Endothelial cell (in vitro differentiated cells): ENCODE measurements at places on chromosomes 2 and 18.

DNA sequence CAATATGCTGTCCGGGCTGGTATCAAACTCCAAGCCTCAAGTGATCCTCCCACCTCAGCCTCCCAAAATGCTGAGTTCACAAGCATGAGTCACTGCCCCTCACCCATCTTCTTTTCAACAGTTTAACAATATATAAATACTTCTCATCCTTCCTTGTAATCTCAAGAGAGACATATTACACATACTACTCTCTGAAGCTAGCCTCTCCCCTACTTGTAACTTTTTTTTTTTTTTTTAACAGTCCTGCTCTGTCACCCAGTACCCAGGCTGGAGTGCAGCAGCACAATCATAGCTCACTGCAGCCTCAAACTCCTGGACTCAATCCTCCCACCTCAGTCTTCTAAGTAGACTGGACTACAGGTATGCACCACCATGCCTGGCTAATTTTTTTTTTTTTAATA is 5.7 kb downstream of the GFPT1 start:
- no peak for DNase-seq

DNA sequence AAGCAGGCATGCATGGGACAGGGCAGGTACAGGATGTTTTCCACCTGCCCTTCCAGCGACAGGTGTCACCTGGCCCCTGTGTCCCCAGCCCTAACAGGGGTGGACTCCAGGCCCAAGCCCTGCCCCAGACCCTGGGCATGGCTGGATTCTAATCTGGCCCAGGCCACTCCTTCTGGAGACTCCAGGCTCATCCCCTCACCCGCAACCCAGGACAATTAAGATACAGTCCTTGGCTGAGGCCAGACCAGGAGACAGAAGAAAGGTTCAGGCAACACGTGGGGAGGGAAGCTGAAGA is 9.5 kb downstream of the BIN1 start:
- DNase-seq = no peak

- DNase-seq = no peak
Measured at GRCh38 chr18:60809937-60810336, 437.4 kb upstream of the MC4R start.

- DNase-seq = no peak
Measured at GRCh38 chr2:215363461-215364156, 51.8 kb downstream of the ATIC start.

- DNase-seq = no peak
Measured at GRCh38 chr2:62140426-62141141, 55.3 kb upstream of the B3GNT2 start.
